ENCODE measurements at places on chromosomes 16 and 17. TPM values are rescaled to one million over a fixed set of nuclear protein-coding genes. Genes with fewer than 3 reads are reported as not detected.

DNA sequence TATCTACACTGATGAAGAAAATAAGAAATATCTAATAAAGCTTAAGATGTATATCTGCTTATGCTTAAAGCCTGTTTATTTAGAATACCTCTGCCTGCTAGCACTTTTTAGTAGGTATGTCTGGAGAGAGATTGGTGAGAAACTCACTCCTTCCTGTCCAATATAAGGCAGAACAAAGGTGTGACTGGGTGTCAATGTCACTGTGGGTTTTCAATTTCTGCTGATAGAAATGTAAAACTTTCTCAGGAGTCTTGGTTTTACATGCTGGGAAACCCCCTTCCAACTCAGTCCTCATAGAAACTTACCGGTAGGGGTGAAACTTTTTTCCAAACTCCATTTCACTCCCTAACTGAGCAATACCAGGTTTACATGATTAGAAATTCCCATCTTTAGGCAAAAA is 17.8 kb upstream of the MPHOSPH6 start:
- DNase-seq, result no peak

The HOXB1 gene
- polyA plus RNA-seq, result not detected

The TP53TG3F gene
- not detected for polyA plus RNA-seq

The TPPP3 gene
- 1.9 TPM for polyA plus RNA-seq

The SLC16A6 gene
- polyA plus RNA-seq, result 0.16 TPM

DNA sequence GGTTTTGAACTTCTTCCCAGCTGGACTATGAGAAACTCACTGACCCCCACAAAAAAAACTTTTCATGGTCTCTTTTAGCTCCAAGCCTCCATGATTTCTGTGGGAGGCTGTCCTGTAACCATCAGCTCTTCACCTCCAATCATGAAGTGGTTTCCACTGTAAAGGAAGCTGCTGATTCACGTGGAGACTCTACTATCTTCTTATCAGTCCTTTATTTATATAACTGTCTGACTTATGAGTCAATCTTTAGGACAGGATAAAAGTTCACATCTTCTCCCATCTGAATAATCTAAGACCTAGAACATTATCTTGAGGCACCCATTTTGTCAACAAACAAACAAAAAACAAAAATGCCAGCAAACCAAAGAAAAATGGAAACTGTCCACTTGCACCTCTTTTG is 409.9 kb downstream of the SLC39A11 start:
- DNase-seq, result peak; percentile 53

GRCh38 chr17:6108987-6109386 is 38.8 kb downstream of the WSCD1 start:
- DNase-seq, result no peak
